KG1 (cell line): ENCODE measurements at places on chromosomes 1 and 21.

GRCh38 chr1:40244138-40244744, 3.5 kb upstream of the TMCO2 start:
- no peak for DNase-seq

DNA sequence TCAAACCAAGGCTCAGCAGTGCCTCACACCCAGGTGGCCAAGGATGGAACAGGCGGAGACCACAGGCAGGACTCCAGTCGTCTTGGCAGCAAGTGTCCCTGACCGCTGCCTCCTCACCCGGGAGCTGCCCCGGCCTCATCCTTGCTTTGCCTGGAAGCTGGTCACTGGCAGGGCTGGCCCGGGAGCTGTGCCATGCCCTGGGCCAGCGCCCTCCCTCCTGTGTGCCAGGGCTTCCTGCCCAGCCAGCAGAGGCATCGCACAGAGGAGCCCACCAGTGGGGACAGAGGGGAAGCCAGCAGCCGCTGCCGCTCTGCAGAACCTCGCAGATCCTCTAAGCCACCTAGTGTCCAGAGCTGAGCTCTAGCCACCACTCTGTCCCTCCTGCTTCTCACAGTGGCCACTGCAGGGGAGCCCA, 7.8 kb downstream of the CASZ1 start:
- DNase-seq, result no peak

- DNase-seq, result no peak
Measured at GRCh38 chr1:5944154-5944842, 47.9 kb downstream of the NPHP4 start.

- no peak for DNase-seq
Measured at GRCh38 chr1:27589841-27590426, 14.0 kb downstream of the AHDC1 start.
